Forelimb muscle (tissue), 1 donor: ENCODE measurements at places on chromosomes 16 and 17.

- DNase-seq: no peak
Measured at GRCh38 chr16:88047462-88047861, 96.2 kb downstream of the BANP start.

DNA sequence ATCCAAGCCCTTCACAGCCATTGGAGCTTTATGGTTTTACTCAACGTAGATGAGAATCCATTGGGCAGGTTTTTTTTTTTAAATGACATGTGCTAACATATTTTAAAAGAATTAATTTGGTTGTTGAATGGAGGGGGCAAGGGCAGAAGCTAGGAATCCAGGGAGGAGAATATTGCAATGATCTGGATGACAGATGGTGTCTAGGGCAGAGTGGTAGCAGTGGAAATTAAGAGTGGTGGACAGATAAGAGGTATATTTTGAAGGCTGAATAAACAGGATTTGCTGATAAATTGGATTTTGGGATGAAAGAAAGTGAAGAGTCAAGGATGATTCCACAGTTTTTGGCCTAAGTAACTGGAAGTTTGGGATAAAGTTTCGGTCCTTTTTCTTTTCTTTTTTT lies 54.8 kb upstream of the DHX40 start:
- no peak for DNase-seq

- DNase-seq: no peak
Measured at GRCh38 chr16:89646906-89647305, 10.6 kb downstream of the CHMP1A start.

DNA sequence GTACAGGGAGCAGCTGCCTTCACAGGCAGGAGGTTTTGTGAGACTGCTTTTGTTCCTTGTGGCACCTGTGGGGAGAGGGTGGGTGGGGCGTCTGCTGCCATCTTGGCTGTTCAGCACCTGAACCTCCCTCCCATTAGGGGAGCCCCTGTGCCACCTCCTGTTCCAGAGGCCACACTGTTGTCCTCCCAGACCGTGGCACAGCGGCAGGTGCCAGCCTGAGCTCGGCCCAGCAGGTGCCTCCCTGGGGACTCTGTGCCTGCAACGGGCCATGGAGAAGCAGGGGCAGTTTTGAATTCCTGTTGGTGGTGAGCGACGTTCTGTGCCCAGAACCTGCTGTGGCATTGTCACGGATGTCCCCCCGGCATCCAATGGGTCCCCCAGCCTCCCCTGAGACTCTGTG lies 9.9 kb downstream of the LGALS3BP start:
- DNase-seq: no peak

DNA sequence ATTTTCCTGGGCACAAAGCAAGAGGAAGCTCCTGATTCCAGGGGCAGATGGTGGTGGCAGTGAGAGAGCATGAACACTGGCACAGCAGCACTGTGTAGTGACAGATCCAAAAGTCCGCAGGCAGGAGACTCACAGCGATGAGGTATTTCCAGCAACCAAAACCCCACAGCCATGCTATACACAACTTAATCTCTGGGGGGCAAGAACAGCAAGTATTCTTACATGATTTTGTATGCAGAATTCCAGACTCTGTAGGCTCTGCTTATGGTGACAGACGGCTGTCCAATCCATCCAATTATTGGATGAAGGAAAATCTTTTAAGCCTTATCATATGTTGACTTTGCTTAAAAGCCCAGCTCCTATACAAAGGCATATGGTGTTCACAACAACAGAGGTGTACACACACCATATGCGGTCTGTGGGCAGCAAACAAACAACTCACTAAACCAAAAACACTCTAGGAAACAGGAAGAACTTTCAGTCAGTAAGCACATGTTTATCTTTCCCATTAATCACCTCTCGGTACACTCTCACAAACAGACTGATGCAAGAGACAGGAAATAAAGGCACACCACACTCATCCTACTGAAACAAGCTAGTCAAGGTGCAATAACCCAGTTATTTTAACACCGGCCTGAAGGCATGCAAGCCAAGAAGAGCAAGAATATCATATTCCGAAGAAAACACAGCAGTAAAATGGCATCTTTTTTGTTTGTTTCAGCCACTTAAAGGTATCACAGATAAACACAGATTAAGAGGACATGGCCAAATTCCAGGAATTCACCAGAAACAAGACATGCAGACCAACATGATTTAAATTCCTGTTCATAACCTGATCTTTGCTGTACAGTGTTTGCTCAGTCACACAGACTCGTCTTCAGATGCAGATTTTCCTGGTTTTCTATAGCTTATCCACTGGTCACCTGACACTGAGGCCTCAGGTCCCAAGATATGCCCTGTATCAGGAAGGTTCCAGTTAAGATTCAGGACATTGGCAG lies 47.8 kb downstream of the ERN1 start:
- no peak for DNase-seq
